M059J (cell line): ENCODE measurements at places on chromosomes 13 and 19.

DNA sequence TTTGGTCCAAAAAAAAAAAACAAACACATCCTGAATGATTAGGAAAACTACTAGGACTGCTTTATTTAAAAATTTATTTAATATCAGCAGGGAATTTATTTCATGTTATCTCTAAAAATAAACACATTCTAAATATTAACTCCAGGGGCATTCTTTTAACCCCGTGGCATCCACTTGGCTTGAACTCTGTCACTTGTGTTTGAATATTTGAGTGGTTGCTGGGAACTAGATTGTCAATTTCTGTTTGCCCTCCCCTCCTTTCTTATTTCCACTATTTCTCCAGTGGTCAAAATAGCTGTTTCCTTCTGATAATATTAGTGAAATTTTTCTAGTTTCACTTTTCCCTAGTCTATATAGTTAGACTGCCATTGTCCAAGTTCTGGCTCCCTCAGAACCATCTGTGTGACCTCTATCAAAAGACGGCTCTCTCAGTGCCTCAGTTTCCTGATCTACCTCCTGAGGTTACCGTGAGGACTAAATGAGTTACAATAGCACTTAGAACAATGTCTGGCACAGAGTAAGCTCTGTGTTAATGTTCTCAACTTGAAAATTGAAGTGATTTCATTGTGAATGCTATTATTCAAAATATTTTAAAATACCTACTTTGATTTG is 107.3 kb downstream of the FGF14 start:
- DNase-seq: no peak

DNA sequence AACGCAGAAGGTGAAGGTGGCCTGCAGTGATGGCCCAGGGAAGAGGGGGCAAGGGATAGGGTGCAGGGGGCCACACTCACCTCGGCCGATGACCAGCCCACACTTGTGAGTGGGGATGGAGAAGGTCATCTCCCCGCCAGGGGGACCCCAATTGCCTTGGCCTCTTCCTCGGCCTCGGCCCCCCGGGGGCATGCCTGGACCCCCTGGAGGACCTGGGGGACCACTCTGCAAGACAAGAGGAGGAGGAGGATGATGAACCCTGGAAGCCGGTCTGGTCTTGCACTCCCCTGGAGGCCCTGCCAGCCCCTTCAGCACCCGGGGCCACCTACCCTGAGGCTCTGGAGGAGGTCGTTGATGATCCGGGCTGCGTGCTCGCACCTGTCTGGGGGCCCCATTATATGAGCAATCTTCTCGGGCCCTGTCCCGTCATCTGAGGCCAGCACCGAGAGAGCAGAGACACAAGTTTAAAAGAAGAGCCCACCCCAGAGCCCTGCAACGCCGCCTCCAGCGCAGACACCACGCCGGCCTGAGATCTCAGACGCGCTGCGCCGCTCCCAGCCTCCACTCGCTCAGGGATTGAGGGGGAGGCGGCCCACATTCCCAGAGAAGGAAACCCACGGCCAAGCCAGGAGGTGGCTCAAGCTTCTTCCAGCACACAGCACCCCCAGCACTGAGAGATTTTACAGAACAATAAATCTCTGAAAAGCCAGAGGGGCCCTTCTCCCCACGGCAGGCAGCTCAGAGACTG is 7.8 kb downstream of the KHSRP start:
- DNase-seq: no peak

GRCh38 chr13:23655321-23655720 is 85.1 kb downstream of the TNFRSF19 start:
- DNase-seq: no peak

GRCh38 chr13:29763436-29764180 is 86.8 kb downstream of the UBL3 start:
- DNase-seq: peak; percentile 28

GRCh38 chr13:95708391-95708774 is 31.4 kb downstream of the DNAJC3 start:
- no peak for DNase-seq

DNA sequence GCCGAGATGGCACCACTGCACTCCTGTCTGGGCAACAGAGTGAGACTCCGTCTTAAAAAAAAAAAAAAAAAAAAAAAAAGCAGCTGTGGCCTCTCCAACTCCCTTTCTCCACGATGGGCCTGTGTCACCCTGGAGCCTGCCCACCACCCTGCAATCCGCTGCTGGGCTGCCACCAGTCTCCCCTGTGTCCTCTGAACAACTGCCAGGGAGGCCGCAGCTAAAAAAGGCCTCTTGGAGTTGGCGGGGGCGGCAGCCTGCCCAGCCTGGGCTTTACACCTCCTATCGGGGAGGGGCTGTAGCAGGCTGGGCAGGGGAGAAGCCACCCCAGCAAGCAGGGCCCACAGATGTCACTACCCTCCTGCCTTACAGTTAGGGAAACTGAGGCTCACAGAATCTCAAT is 3.5 kb downstream of the CDC37 start:
- DNase-seq: no peak

- no peak for DNase-seq
Measured at GRCh38 chr19:32421589-32422361, 16.2 kb downstream of the DPY19L3 start.

GRCh38 chr19:4453232-4454179 is 4.1 kb downstream of the UBXN6 start:
- no peak for DNase-seq

- peak; percentile 28 for DNase-seq
Measured at GRCh38 chr13:112744168-112745021, 54.6 kb downstream of the ATP11A start.

DNA sequence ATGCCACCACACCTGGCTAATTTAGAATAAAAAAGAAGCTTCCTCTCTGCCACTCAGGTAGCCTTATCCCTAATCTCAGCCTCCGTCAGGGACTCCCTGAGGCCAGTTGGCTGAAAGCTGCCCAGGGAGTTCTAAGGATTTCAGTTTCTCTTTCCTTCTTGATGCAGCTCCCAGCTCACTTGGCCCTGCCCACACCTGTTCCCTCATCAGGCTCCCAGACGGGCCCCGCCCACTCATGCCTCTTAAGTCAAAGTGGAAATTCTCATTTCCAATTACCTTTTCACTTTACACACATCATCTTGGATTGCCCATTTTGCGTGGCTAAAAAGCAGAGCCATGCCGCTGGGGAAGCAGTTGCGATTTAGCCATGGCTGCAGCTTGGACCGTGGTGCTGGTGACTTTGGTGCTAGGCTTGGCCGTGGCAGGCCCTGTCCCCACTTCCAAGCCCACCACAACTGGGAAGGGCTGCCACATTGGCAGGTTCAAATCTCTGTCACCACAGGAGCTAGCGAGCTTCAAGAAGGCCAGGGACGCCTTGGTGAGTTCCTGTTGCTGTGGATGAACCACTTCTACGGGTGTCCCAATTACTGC is at the start of gene IFNL1:
IFNL1 (plus strand) TSS at position 353 of the 591 bp plus-strand sequence; CDS start at position 368, 15 bp downstream.
- DNase-seq: peak; percentile 37

- DNase-seq: no peak
Measured at GRCh38 chr19:41903193-41903953, 20.4 kb downstream of the ARHGEF1 start.

- DNase-seq: no peak
Measured at GRCh38 chr13:46340011-46340410, 47.0 kb downstream of the RUBCNL start.

- no peak for DNase-seq
Measured at GRCh38 chr13:61358599-61358998, 57.0 kb downstream of the PCDH20 start.

DNA sequence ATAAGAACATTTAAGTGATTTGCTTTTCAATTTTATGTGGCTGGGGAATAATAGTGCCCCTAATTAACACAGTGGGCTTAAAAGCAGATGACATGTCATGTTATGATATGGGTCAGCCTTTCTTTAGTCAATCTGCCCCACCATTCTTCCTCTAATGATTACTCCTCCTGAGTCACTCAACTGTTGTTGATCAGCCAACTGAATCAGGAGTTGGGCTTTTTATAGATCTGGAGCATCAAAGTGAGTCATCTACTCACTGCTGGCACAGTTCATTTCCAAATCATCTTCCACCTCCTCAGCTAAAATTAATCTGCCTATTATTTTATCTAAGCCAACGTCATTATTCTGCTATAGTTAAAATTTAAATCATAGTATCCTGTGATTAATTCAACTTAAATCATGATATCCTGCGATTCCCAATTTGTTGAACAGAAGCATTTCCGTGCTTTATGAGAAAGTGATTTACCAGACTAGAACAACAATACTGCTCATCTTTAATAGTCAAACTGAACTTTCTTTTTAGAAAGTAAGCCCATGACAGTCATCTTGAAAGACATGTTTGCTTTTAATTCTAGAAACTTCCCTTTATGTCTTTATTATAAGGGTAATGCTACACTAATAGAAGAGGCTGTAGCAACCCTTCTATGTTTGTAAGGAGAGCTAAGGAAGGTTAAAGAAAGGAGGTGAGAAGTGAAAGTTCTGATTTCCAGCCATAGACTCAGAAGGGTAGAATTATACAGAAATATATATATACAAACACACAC is 551.4 kb downstream of the TBC1D4 start:
- DNase-seq: peak; percentile 71

DNA sequence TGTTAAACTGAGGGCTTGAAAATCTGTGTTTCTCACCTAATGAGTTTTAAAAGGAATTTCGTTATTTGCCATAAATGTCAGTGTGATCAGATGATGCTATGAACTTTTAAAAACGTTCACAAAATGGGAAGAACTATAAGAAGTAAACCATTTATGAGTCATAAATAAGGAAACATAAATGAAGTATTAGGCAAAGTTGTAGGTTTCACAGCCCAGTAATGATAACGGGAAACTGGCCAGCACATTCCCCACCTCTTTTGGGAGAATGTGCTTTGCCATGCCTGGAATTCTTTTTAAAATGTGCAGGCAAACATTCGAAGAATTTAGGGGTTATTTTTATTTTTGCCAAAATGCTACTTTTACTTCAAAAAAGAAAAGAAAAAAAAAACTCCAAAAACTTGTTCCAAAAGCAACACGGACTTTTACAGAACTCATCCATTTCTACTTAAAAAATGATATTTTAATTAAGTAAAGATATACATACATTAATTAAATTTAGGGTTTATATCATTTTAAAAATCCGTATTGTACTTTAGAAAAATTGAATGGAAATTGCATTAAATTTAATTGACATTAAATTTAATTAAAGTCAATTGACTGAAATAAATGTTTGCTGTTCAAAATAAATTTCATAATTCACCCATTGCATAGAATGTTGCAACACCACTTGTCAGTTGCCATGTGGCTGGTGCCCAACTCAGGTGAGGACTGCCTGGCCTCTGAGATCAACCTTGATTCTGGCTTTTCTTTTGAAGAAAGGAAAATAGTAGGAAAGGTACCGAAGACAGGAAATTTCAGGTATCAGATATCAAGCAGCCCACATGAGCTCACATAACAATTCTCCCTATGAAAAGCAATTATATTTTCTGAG is 1198.5 kb downstream of the EFNB2 start:
- DNase-seq: no peak

GRCh38 chr13:64997438-64997837 is 2232.7 kb downstream of the PCDH9 start:
- no peak for DNase-seq

DNA sequence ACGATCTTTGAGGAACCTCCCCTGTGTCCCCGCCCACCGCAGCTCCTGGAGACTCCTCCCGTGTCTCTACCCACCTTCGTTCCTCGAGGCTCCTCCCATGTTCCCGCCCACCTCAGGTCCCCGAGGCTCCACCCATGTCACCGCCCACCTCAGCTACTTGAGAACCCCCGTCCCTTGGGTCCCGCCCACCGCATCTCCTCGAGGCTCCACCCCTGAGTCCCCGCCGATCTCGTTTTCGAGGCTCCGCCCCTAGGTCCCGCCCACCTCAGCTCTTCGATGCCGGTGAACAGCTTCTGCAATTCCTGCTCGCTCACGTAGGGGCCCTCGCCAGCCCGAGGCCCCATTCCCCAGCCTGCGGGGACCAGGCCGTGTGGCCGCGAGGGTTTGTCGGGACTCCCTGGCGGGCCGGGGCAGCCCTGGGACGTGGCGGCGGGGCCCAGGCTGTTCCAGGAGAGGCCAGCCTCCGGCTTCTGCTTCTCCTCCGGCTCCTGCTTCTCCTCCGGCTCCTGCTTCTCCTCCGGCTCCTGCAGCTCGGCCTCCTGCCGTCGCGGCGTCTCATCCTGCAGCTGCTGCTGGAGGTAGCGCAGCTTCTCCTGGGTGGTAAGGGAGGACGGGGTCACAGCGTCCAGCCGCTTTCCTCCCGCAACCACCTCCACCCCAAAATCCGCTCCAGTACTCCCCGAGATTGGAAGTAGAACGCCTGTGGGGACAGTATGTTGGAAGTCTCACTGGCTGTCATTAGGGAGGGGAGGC is 16.7 kb downstream of the TSKS start:
- DNase-seq: no peak

DNA sequence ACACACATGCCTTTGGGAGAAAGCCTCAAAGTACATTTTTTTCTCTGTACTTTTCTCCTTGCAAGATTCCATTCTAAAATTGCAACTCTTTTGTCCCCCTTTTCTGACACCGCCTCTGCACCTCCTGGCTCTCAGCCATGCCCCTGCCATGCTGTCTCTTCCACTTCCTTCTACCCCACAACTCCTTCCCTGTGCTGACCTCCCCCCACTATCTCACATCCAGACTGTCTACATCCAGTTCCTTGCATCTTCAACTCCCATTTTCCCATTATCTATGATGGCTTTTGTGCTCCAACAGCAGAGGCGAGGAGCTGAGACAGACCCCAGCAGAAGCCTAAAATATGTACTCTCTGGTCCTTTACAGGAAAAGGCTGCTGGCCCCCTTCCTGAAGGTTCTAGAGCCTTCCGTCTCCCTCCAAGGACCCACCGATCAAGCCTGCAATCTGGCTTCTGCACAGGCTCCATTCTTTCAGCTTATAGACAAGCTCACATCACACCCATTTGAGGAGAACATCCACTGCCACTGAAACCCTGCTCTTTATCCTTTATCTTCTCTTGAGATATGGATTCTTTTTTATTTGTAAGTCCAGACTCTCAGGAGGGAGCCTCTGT is 50.2 kb downstream of the RFX2 start:
- no peak for DNase-seq

DNA sequence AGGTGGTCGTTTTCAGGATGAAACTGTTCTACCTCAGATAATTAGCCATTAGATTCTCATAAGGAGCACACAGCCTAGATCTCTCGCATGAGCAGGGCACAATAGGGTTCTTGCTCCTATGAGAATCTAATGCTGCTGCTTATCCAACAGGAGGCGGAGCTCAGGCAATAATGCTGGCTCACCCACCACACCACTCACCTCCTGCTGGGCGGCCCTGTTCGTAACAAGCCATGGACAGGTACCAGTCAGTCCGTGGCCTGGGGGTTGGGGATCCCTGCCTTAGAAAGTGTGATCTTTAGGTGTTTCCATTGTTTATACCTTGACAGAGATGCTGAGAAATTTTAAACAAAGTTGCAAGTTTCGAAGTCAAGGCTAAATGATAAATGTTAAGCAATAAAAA is 344.6 kb upstream of the HTR2A start:
- DNase-seq: no peak

- no peak for DNase-seq
Measured at GRCh38 chr13:98289339-98289945, 112.4 kb upstream of the RNF113B start.

- no peak for DNase-seq
Measured at GRCh38 chr19:50512112-50512998, 1.4 kb downstream of the ASPDH start.

GRCh38 chr19:42480335-42481095 is 37.8 kb upstream of the CXCL17 start:
- peak; percentile 76 for DNase-seq
